ENCODE measurements at places on chromosomes 7 and 10.

GRCh38 chr10:45548068-45548467, 124.5 kb downstream of the ZFAND4 start:
- no peak for DNase-seq

GRCh38 chr10:124170631-124171030, 77.2 kb upstream of the CHST15 start:
- DNase-seq: no peak

- no peak for DNase-seq
Observed at GRCh38 chr7:158585721-158586498, 1.7 kb downstream of the PTPRN2 start.

GRCh38 chr7:142345811-142346210, 88.0 kb upstream of the PRSS58 start:
- DNase-seq: peak; percentile 14

DNA sequence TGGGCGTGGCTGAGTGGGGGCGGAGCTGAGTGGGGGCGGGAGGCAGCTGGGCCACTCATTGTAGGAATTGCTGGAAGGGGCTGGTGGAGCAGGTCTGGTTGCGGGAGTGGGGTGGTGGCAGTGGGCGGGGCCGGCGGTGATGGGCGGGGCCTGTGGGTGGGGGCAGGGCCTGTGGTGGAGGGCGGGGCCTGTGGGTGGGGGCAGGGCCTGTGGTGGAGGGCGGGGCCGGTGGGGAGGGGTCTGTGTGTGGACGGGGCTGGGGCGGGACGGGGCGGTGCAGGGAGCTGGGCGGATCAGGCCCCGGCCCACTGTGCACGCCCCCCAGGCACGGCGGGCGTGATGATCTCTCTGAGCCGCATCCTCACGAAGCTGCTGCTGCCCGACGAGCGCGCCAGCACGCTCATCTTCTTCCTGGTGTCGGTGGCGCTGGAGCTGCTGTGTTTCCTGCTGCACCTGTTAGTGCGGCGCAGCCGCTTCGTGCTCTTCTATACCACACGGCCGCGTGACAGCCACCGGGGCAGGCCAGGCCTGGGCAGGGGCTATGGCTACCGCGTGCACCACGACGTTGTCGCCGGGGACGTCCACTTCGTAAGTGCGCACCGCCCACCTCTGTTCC, 14.0 kb downstream of the SLC29A4 start:
- DNase-seq: peak; percentile 77

GRCh38 chr10:22246680-22247391, 29.0 kb upstream of the EBLN1 start:
- DNase-seq: no peak

- no peak for DNase-seq
Observed at GRCh38 chr7:82755705-82756551, 312.4 kb upstream of the CACNA2D1 start.

DNA sequence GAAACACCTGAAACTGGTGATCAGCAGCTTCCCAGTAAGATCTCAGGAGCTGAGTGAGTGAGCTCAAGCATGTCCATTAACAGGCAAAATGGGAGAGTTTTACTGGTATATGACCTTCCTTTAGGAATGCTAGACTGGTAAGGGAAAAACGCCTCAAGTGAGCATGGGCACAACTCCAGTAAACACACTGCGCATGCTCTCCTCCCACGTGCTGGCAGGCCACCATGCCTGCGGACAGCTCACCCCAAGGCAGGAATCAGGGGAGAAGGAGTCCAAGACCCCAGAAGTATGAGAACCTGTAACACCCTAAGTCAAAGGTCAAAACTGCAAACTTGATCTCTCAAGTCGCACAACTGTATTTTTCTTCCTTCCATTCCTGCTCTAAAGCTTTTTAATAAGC, 128.3 kb downstream of the CD36 start:
- DNase-seq: no peak

DNA sequence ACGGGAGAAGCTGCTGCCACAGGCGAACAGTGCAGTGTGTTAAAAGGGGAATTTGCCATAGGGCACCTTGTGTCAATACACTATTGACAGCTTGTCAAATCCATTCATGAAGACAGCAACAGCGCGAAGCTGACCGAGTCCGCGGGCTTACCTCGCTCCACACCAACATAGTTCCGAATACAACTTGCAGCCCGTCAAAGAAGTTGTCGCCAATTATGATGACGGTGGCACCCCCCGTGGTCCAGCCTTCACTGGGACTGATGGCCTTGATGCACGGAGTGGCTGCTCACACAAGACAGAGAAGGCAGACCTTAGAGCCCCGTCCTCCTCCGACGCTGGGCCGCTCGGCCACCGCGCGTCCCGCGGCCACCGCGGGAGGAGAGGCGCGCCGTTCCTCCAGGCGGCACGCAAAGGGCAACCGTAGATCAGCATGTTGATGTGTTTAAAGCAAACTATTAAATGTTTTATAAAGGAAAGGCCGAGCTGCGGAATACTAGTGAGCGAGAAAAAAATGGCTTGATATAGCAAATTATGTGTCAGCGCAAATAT, 96.4 kb downstream of the EBF3 start:
- DNase-seq: no peak

- no peak for DNase-seq
Observed at GRCh38 chr7:149450821-149451220, 10.0 kb downstream of the ZNF777 start.

Data from stimulated activated naive CD4-positive, alpha-beta T cell (primary cell).